CD4-positive, alpha-beta T cell treated with Interleukin-1 beta for 1 hour (primary cell): ENCODE measurements at places on chromosomes 3 and 15.

- DNase-seq, result no peak
These were observed 21.2 kb downstream of the STARD5 start for GRCh38 chr15:81302701-81303109.

- DNase-seq, result no peak
These were observed 54.4 kb downstream of the GTF2E1 start for GRCh38 chr3:120796976-120797375.

GRCh38 chr3:115322901-115323300 is 175.8 kb upstream of the ZBTB20 start:
- DNase-seq, result no peak

DNA sequence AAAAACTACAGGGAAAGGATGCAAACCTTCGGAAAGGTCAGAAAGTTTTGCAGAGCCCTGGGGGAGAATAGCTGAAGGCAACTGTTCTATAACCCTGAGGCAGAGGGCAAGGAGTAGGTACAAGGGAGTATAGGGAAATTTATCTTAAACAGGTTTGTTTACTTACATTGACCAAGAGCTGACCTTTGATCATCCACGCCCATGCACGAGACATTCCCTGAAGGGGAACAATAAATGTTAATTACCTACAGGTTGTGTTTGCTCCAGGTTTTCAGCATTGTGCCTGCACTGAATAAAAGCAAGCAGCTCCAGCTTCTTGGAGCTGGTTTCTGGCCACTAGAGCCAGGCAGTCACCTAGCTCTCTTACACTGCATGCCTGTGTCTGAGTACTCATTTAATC is 524.5 kb upstream of the TGFBR2 start:
- no peak for DNase-seq

- DNase-seq, result no peak
These were observed 284.4 kb upstream of the RASGRP1 start for GRCh38 chr15:38849046-38849445.

- DNase-seq, result no peak
These were observed 46.5 kb downstream of the MSL2 start for GRCh38 chr3:136149667-136150066.

GRCh38 chr15:85492406-85492805 is 112.0 kb downstream of the AKAP13 start:
- no peak for DNase-seq

GRCh38 chr3:135908225-135908624 is 57.3 kb upstream of the PPP2R3A start:
- DNase-seq, result no peak

GRCh38 chr3:44179246-44179645 is 62.4 kb upstream of the TOPAZ1 start:
- no peak for DNase-seq

DNA sequence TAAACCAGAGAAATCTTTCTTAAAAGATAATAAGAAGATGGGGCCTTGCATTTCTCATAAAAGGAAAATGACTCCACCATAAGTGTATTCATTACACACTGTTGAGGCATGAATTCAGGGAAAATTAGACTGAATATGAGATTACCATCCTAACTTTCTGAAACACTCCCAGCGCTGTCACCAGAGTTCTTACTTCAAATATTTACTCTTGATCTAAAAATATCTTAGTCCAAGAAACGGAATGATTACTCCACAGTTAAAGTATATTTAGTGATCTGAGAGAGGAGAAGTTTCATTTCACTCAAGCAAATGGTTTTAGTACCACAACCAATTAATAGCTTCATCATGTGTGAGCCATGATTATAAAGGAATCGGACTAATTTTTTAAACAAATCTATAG is 300.3 kb downstream of the ZBTB20 start:
- DNase-seq, result no peak

GRCh38 chr15:42155546-42156242 is 742 bp downstream of the PLA2G4F start:
- DNase-seq, result no peak

DNA sequence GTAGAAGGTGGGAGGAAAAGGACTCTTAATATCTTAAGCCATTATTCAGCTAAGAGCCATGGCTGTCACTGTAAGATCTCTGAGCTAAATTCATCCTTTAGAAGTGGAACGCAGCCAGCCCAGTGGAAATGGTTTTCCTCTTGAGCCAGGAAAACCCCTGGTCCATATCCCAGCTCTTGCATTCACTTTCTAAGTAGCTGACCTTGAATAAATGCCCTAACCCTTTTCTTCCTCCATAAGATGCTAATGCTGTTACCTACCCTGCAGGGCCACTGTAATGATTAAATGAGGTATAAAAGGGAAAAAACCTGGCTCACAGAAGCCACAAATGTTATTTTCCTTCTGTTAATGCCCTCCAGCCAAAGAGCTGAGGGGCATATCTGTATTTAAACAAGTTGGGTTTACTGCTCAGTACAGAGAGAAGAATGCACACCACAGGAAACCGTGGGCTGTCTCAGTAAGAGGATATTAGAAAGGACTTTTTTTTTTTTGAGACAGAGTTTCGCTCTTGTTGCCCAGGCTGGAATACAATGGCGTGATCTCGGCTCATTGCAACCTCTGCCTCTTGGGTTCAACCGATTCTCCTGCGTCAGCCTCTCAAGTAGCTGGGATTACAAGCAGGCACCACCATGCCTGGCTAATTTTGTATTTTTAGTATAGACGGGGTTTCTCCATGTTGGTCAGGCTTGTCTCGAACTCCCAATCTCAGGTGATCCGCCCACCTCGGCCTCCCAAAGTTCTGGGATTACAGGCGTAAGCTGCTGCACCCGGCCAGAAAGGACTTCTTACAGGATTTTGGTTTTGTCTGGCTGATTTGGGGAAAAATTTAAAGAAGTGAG is 6.8 kb downstream of the UBL7 start:
- DNase-seq, result no peak

- no peak for DNase-seq
These were observed 184.2 kb upstream of the PDZRN3 start for GRCh38 chr3:73808862-73809509.

DNA sequence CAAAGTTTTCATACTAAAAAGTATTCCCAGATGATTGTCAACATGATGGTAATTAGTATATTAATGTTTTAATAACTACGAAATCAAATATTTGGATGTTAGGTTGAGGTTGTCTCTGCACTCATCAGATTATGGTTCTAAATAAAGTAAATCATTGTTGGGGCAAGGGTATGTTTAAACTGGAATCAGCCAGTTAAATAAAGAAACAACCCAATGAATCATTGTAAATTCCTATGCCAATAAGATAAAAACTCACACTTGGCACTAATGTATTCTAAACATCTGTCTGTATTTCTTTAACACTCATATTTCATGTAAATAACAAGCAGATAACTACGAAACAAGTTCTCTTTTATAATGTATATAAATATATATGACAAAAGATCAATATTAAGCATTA is 92.7 kb downstream of the PEAK1 start:
- DNase-seq, result no peak

DNA sequence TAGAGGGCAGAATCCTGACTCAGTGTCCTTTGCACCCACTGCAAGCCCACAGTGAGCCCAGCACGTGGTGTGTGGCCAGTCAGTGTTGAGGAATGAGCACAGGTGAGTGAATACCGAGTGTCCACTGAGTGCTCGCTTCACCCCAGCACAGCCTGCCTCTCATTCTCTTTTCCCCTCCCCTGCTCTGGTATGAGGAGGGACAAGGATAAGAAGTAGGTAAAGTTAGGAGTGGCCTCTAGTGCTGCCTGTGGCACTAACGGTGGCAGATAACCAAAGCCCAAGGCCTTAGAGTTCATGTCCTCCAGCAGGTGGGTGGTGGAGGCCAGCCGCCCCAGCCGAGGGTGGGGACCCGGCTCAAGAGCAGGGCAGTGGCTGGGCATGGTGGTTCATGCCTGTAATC is 38.0 kb downstream of the PRKCD start:
- no peak for DNase-seq

DNA sequence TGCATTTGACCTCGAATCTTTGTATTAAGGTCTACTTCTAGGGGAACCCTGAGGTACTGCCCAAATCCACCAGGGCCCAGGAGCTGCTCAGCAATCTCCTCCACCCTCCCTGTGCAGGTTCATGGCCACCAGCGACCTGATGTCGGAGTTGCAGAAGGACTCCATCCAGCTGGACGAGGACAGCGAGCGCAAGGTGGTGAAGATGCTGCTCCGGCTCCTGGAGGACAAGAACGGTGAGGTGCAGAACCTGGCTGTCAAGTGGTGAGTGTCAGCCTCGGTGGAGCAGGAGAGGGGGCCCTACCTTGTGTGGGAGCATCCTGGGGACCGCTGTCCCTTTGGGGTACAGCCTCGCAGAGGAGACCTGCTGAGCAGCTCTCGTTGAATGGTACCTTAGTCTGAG is 6.9 kb downstream of the CAND2 start:
- no peak for DNase-seq

GRCh38 chr15:87155771-87156170 is 1076.1 kb downstream of the AGBL1 start:
- DNase-seq, result no peak

GRCh38 chr15:52246686-52247431 is 48.7 kb downstream of the MYO5C start:
- no peak for DNase-seq

- peak; percentile 30 for DNase-seq
These were observed 1.4 kb downstream of the IGF1R start for GRCh38 chr15:98649472-98650416.

DNA sequence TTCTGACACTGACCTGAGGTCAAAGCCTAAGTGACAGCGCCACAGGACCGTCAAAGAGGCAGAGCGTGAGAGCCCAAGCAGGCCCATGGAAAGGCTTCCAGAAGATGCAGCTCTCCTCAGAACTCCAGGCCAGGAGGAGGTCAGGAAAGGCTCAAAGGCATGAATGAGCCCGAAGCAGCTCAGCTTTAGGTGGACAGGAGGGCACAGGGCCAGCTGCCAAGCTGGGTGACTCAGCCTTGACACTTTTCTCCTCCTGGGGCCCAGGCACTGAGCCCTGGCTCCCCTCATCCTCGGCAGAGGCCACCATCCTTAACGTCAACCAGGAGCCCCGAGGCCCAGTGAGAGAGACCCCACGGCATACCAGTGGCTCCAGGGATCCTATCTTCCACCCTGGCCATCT is 62.9 kb downstream of the ADCY5 start:
- DNase-seq, result no peak

DNA sequence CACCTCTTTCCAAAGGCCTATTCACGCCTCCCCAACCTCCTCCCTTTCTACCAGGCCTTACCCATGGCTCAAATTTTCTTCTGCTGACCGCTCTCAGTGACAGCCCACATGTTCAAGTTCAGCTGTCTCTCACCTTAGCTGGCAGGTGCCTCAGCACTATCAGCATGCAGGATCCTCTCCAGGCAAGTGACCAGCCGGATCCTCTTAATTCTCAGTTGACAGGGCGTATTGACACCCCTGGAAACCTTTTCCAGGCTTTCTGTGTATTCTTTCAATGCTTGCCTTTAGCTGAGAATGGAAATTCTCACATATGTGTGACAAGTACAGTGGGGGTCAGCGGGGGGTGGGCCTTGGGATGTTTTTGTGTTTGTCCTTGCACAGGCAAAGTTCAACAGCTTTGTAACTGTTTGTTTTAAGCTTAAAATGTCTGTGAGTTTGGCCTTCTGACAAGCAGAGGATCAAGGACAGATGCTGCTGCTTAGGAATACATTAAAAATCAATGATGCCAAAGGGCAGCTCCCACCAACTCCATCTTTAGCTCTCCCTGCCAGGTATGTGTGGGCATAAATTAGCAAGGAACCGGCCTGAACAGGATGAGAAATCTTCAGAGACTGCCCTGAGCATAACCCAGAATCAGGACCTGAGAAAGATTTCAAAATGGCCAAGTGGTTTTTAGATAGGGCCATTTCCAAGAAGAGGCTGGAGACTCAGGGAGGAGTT is 17.4 kb upstream of the BDH1 start:
- DNase-seq, result no peak

DNA sequence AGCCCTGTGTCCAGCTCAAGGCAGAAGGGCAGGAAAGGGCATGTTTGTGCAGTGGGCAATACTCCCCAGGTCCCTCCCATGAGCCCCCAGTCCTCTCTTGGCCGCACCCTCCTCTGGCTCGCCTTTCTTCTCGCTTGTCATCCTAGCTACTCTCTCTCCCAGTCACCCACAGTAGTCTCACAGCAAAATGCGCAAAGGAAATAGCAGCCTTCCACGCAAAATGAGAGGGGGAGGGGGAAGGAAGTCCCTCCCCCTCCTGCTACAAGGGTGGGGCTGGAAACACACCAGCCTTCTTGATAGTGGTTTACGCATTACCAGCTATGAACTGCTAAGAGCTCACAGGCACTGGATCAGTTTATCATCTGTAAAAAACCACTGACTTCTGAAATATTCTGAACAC is 83.8 kb downstream of the GADL1 start:
- peak; percentile 1 for DNase-seq

- no peak for DNase-seq
These were observed 22.1 kb downstream of the CHDH start for GRCh38 chr3:53823956-53824657.

GRCh38 chr3:113264283-113265131 is 53.1 kb downstream of the BOC start:
- no peak for DNase-seq

GRCh38 chr3:54578417-54578816 is 349.4 kb downstream of the LRTM1 start:
- DNase-seq, result no peak

DNA sequence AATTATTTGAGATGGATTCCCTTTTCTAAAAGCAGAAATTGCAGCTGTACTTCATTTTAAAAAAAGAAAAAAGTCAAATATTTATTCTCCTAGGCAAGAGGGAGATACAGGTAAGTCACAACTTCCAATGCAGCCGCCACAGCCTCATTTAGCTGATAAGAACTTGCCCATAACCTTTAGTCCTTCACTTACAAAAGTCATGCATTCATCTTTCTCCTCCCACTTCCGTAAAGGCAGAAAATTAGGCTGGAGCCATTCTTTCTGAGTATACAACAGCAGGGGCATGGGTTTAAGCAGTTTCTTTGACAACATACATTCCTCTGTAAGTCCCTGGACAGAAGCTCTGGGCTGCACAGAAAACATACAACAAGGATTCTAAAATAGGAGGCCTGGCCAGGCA is 4.3 kb downstream of the SUCLG2 start:
- no peak for DNase-seq

- DNase-seq, result no peak
These were observed 54.0 kb downstream of the TCF12 start for GRCh38 chr15:56972426-56972825.

- peak; percentile 28 for DNase-seq
These were observed 4.9 kb upstream of the CHSY1 start for GRCh38 chr15:101256757-101257156.

GRCh38 chr3:101466465-101467309 is 46.3 kb downstream of the SENP7 start:
- DNase-seq, result peak; percentile 6

DNA sequence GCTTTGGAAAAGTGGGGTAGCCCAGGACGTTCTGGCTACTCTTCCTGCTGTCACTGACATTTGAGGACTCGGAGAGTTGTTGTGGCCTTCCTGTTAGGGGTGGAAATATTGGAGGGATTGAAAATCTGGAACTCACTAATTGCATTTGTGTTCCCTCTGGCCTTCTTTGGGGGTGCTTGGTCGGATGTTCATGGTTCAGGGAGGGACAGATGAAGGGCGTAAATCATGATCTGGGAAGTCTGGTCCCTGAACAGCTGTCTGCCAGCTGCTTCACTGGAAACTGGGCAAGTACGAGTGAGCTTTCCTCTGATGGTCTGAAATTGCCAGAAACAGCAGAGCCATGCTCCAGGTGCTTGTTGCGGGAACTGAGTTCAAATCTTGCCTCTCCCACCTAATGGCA is 327.8 kb upstream of the C2CD4B start:
- DNase-seq, result no peak

- no peak for DNase-seq
These were observed 227.1 kb upstream of the ARRDC4 start for GRCh38 chr15:97733373-97733772.
